ENCODE measurements at places on chromosomes 12 and 14.
A peak's percentile ranks its signal among the peaks of the same experiment; 100 is the strongest.

- DNase-seq: no peak
Measured at GRCh38 chr12:118979763-118980406, 1.5 kb upstream of the SRRM4 start.

- peak; percentile 71 for DNase-seq
Measured at GRCh38 chr12:124512667-124513296, 54.6 kb downstream of the NCOR2 start.

- DNase-seq: no peak
Measured at GRCh38 chr12:1592444-1593173, 1.8 kb downstream of the FBXL14 start.

GRCh38 chr14:103549361-103550311 is 12.8 kb downstream of the BAG5 start:
- DNase-seq: no peak

DNA sequence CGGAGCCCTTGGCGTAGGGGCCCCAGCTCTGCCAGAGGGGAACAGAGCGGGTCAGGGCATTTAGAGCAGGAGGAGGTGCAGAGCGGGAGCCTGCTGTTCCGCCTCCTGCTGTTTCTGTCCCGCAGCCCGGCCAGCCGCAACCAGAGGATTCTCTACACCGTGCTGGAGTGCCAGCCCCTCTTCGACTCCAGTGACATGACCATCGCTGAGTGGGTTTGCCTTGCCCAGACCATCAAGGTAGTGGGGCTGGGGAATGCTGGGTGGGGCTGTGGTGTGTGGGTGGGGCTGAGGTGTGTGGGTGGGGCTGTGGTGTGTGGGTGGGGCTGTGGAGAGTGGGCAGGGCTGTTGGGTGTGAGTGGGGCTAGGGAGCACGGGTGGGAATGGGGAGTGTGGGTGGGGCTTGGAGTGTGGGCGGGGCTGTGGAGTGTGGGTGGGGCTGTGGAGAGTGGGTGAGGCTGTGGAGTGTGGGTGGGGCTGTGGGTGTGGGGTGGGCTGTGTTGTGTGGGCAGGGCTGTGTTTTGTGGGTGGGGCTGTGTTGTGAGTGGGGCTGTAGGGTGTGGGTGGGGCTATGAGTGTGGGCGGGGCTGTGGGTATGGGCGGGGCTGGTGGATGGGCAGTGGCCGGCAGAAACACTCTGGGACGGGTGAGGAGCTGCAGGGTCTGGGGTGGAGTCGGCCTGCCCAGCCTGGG is 8.0 kb downstream of the ASPG start:
- no peak for DNase-seq

- no peak for DNase-seq
Measured at GRCh38 chr12:96257550-96258103, 63.5 kb downstream of the ELK3 start.

- no peak for DNase-seq
Measured at GRCh38 chr14:104020471-104020870, 65.0 kb upstream of the ASPG start.

DNA sequence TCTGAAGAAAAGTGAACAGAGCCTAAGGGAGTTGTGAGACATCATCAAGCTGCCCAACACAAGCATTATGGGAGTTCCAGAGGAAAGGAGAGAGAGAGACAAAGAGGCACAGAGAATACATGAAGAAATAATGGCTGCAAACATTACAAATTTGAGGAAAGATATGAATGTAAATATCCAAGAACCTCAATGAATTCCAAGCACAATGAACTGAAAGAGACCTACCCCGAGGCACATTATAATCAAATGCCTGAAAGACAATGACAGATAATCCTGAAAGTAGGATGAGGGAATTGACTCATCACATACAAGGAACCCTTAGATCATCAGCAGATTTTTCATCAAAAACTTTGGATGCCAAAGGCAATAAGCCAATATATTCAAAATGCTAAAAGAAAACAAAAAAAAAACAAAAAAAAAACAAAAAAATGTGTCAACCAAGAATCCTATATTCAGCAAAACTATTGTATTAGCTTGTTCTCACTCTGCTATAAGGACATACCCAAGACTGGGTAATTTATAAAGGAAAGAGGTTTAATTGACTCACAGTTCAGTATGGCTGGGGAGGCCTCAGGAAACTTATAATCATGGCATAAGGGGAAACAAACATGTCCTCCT is 37.8 kb downstream of the BCL2L14 start:
- DNase-seq: no peak

DNA sequence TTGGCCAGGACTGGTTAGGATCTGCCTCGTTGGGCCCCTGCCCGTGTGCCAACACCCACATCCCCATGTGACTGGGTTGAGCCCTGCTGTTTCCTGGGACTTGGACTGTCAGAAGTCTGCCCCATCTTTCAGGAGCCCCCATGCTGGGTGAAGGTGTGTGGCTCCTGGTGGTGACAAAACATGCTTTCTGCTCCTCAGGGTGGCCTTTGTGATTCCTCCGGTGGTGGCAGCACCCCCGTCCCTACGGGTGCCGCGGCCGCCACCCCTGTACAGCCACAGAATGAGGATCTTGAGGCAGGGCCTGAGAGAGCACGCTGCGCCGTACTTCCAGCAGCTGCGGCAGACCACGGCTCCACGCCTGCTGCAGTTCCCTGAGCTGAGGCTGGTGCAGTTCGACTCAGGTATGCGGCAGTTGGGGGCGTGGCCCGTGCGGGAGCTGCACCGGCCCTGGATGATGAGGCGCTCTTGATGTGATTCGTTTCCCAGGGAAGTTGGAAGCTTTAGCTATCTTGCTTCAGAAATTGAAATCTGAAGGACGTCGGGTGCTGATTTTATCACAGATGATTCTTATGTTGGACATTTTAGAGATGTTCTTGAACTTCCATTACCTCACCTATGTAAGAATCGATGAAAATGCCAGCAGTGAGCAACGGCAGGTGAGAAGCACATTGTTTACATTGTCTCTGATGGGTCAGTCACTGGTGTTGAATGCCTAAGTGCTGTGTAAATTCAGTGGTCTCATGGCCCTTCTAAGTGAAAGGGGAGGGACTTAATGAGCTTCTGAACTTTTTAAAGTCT is 80.0 kb downstream of the EP400 start:
- DNase-seq: no peak

- DNase-seq: no peak
Measured at GRCh38 chr14:24378327-24378726, 10.3 kb downstream of the NFATC4 start.

GRCh38 chr12:6866920-6867412 is 365 bp upstream of the TPI1 start:
- no peak for DNase-seq

DNA sequence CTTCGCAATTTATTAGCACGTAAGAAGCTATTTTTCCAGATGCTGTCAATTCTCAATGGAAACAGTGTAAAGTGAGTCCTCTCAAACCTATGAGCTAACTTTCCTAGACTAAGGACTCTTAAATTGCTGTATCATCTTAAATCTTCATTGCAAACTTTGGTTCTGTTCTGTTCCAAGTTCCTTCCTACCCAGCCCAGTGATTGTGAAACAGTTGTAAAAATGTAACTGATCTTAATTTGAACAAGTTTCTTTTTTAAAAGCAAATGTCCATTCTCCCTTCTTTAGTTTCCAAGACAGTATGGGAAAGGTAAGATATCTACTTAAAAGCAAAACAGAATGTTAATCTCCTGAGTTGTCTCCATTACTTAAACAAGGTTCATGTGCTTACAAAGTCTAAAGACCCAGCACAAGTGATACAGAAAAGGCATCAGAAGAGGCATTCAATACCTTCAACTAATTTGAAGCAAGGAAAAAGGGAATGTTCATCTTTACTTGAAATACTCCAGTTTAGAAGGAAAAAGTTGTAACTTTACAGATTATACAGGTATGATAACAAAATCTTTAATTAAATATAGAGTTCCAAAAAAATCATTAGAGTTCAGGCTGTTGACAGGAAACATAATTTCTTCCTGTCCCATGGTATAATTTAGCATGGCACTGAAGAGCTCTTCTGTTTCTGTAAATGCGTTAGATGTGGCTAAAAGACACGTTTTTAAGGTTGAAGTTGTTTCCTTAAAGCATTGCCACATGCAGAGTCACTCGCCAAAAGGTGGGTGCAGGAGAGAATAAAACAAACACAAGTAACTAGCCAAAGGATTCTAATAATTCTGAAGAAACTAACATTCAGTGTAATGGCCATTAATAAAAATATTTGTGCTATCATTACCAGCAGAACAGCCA is 101.5 kb upstream of the USP15 start:
- no peak for DNase-seq

DNA sequence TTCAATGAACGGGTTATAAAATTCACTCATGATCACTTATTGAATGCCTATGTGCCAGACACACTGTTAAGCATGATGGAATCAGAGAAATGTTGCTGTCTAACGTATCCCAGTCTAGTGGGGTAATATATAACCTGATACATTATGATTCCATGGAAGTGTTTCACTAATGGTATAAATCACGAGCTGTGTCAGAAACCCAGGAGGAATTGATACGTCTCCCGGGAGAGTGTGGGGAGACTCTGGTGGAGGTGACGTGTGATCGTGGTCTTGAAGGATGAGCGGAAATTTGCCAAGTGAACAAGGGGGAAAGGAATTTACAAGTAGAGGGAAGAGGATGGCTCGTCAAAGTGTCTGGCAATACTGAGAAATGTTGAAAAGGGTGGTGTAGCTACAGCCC is 26.5 kb downstream of the MANSC1 start:
- no peak for DNase-seq

DNA sequence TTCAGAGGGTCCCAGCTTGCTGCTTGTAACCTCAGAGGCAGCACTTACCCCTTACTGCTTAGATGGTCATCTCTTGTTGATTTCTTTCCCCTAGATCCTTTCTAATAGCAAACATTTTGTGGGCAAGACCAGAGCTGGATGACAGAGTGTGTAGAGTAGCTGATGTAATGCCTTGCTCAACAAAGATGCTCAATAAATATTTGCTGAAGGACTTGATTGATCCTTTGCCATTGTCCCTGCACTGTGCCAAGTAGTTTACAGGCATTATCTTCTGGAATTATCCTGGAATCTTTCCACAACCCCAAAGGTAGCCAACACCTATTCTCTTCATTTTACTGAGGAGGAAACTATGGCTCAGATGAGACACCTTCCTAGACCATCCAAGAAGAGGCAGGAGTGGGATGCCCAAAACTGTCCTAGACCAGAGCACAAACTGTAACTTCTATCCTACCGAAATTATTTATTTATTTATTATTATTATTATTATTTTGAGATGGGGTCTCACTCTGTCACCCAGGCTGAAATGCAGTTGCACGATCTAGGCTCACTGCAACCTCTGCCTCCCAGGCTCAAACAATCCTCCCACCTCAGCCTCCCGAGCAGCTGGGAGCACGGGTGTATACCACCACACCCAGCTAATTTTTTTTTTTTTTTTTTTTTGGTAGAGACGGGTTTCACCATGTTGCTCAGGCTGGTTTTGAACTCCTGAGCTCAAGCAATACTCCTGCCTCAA is 1.4 kb downstream of the MMAB start:
- no peak for DNase-seq

- no peak for DNase-seq
Measured at GRCh38 chr12:124874988-124875802, 11.5 kb upstream of the SCARB1 start.

DNA sequence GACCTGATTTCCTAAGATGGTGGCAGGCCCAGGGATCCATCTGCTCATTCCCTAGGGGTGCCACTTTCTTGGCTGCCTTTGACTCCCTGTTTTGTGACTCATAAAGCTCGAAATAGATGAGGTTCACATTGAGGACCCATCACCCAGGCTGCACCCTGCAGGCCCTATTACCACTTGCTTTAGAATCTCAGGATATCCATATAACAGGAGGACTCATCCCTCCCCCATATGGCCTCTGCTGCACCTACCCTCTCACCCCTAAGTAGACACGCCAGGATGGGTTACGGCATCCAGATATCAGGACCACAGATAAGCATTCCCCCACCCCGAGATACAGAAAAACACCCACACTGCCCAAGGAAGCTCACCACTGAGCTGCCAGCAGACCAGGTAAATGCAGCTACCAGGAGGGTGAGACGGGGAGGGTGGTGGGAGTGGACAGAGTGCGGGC is 155.7 kb downstream of the DPF3 start:
- no peak for DNase-seq

DNA sequence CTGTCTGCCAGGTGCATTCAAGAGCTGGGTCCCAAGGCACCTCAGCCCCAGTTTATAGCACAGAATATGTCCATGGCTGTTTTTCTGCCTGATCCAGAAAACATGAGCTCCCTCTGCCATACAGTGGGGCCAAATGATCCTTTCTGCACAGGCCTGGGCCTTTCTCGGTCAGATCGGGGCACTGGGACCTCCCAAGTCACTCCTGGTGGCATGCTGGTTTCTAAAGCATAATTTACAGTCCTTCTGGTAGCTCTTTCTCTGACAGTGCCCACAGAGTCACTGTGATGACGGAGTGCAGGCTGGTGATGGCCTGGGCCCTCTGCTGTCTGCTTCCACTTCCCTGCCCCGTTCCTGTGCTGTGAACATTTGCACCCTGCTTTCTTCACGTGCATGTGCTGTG is 99.2 kb downstream of the ADGRD1 start:
- DNase-seq: no peak

DNA sequence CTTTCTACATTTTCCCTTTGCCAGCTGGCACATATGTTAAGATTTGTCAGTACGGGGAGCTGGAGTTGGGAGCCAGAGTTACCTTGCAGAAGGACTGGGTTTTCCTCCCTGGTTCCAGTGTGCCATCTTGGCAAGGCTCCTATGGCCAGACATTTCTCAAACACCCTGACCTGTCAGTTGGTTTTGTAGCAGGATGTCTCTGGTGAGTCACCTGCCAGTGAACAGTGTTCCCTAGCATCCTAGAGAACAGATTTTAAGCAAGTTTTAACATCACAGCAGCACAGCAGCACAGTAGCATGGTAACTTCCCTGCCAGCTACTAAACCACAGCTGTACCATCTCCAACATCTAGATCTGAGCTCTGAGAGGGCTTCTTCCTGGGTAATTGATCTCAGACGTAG is 26.2 kb upstream of the KTN1 start:
- DNase-seq: no peak
